ENCODE measurements at places on chromosomes 2 and 18.
A peak's percentile ranks its signal among the peaks of the same experiment; 100 is the strongest.

GRCh38 chr2:208031608-208032019, 6.3 kb upstream of the PLEKHM3 start:
- DNase-seq = no peak

DNA sequence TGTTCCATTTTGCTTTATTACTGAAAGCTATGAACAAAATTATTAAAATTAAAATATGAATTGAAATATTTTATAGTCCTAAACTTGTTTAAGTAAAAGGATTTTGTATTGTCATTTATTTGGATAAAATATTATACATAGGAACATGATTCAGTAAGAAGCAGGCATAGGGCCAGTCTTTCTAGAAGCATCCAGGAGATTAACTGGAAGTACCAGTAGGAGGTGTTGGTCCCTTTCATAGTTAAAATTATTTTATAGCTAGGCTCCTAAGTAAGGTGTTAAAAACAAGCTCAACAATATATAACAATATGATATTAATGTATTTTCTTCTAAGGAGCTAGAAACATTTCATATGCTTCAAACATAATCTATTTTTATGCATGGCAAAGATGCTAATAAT, 43.7 kb downstream of the FIGN start:
- DNase-seq = no peak

GRCh38 chr2:226796840-226797288, 2.8 kb downstream of the IRS1 start:
- no peak for DNase-seq

DNA sequence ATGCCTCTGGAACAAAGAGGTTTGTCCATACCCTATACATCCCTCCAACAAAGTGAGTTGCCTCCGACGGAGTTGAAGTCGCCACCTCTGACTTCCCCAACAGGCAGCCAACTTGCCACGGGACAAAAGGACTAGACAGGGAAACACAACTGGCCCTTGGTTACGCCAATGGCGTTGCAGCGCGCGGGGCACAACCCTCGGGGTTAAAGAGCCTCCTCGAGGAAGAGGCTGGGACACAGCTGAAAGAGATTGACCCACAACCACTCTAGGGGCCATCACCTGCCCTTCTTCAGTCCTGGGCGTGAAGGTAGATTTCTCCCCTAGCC, 545 bp downstream of the GTF3C2 start:
- DNase-seq = no peak

GRCh38 chr2:121746071-121746578, 9.3 kb upstream of the TSN start:
- peak; percentile 10 for DNase-seq

- DNase-seq = no peak
Observed at GRCh38 chr2:101204400-101205115, 48.1 kb upstream of the CNOT11 start.

- no peak for DNase-seq
Observed at GRCh38 chr18:33641141-33641540, 63.1 kb downstream of the ASXL3 start.

DNA sequence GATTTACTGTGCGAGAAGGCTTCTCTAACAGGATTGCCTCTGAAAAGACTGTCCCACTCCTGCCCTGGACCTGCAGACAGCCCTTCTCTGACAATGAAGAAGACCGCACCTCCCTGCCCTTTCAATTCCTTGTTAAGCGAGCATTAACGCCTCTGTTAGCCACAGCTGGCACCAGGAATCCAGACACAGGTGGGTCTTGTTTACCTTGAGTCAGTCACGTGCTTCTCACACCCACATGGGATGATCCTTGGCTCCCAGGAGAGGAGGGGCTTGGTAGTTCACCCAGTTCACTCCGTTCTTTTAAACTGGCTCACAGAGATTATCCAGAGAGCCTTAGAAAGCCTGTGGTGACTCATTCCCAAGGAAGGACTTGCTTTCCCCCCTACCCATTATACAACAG, 410.5 kb upstream of the MEIS1 start:
- DNase-seq = no peak

DNA sequence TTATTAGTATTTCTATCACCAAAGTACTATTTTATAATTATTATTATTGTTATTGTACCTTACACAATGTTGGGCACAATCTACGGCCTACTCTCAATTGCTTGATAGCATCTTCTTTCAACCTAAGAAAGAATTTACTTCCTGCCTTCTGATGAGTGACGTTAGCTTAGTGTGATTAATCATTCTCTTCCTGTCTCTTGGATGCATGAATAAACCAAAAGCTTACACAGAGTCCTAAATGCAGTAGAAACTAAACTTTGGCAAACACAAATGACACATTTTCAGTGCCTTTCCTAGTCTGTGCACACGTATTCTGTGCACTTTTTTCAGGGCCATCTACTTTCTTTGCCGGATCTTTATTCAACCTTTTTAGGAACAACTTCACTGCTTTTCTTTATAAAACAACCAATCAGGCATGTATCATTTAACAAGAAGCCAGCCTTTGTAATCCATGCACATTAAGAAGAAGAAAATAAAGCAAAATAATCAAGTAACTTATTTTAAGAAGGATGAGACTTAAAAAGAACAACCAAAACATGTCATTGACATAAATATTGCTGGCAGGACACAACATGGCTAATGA, 19.1 kb downstream of the TRAK2 start:
- DNase-seq = no peak

DNA sequence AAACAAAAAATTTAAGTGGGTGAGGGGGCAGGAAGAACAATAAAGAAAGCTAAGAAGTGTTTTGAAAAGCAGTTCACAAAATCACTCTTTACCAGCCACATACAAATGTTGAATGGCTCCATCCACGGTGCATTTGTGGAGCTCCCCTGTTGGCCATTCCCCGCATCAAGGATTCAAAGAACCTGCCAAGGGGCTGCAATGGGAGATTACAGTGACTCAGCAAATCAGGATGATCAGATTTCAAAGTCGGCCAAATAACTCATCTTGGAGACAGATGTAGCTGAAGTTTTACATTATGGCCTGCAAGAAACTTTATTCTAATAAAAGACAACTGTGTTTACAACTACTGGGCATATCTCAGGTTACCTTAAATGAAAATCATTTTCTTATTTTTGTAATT, 26.9 kb downstream of the COL4A3 start:
- no peak for DNase-seq

DNA sequence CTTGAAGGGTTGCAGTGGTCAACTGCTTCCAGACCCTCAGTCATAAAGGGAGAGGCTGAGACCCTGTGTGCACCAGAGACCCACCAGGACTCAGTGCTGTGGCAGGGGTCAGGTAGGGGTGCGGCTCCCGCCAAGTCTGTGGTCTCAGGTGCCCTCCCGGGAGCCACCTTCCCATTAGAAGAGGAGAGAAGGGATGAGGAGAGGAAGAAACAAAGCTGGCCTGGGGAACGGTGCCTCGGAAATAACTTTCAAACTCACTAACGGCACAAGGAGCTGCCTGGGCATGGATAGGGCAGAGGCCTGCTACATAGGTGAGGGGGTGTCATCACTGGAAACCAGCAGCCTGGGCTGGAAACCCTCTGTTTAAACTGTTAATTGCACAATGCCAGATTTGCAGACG, 84.9 kb downstream of the TPO start:
- no peak for DNase-seq

DNA sequence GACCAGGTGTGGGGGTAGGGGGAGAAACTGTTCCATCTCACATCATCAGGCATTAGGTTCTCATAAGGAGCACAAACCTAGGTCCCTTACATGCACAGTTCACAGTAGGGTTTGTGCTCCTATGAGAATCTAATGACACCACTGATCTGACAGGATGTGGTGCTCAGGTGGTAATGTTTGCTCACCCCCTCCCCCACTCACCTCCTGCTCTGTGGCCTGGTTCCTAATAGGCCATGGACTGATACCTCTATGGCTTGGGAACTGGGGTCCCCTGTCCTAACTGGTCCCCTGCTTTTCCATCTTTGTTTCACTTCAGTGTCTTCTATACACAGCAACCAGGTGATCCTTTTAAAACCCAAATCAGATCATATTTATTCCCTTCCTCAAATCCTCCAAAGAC, 267.8 kb downstream of the TNS1 start:
- no peak for DNase-seq

GRCh38 chr2:3641841-3642421, 16.1 kb upstream of the ALLC start:
- no peak for DNase-seq

GRCh38 chr2:219404954-219405353, 13.2 kb upstream of the DES start:
- no peak for DNase-seq

GRCh38 chr2:219362524-219363164, 25.1 kb downstream of the DNPEP start:
- peak; percentile 37 for DNase-seq

GRCh38 chr2:43792653-43793052, 18.8 kb downstream of the DYNC2LI1 start:
- DNase-seq = no peak

GRCh38 chr2:221822416-221822815, 250.3 kb upstream of the EPHA4 start:
- no peak for DNase-seq

- no peak for DNase-seq
Observed at GRCh38 chr18:49534846-49535601, 26.8 kb upstream of the LIPG start.

DNA sequence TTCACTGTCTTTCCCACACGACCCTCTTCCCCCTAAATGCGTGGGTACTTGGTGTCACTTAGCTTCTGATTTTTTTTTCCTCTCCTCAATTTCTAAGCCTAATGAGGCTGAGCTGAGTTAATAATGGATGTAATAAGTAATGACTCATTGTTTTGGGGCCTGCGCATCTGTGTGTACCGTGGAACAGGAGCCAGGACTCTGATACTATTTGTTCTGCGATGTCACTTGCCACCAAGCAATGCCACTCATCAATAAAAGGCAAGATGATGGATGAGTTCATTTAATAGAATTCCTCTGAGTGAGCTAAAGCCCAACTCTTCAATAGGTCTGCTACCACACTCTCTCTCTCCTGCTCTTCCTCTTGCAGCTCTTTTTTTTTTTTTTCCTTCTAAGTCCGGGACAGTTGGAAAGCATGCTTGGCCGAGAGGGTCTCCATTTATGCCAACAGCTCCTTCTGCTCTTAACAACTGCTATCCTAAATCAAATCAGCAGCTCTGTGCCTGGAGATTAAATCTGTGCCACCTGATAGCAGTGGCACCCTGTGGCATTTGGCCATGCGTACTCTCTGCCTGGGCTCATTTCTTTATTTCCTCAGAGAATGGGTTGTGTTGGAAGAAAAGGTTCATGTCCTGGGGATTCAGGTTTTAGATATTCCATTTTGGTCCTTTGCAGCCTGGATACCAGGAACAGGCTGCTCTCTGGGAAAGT, 1284.2 kb upstream of the PIK3C3 start:
- no peak for DNase-seq

GRCh38 chr2:66427300-66427699, 7.6 kb upstream of the MEIS1 start:
- DNase-seq = no peak

DNA sequence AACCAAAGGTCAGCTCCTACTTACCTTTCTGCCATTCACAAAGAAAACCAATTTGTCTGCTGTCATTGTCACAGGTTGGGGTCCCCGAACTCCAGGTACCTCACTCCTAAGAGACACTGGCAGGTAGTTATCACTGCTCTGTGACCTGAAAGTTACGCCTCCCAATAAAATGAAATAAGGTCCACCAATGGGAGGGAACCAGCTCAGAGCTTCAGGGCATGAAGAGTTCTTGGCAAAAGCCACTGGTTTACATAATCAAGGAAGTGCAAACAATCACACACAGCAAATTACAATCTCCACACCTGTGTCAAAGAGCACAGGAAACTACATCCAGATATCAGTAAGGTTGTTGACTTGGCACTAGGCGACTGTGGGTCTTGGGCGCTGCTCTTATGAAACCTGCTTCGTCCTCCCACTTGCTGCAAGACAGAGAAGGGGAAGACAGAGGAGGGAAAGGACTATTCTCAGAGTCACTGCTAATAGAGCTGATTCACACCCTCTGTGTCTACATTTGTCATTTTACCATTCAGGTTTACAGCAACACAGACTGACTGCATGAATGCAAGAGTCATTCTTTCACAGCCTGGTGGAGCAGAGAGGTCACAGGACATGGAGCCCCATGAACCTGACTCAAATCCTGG, at the start of gene XDH:
TSS of gene XDH (minus strand) at position 142 of the 641 bp plus-strand sequence. CDS start at position 66, 76 bp downstream.
- no peak for DNase-seq

GRCh38 chr18:47260924-47261701, 9.7 kb upstream of the SKOR2 start:
- no peak for DNase-seq

- DNase-seq = no peak
Observed at GRCh38 chr18:40124107-40124506, 1830.9 kb upstream of the PIK3C3 start.

GRCh38 chr2:2085533-2085932, 245.5 kb downstream of the MYT1L start:
- no peak for DNase-seq
